Left ventricle myocardium inferior (tissue), 1 donor: ENCODE measurements at places on chromosomes 6 and 20. TPM values are rescaled to one million over a fixed set of nuclear protein-coding genes. Genes with fewer than 3 reads are reported as not detected.

The TULP1 gene
- not detected for total RNA-seq

The SNX5 gene
- total RNA-seq: 46.3 TPM

The TINAG gene
- total RNA-seq: 0.41 TPM

The OPRM1 gene
- total RNA-seq: not detected
